NCI-H146 (cell line): ENCODE measurements at places on chromosomes 2 and 18.

DNA sequence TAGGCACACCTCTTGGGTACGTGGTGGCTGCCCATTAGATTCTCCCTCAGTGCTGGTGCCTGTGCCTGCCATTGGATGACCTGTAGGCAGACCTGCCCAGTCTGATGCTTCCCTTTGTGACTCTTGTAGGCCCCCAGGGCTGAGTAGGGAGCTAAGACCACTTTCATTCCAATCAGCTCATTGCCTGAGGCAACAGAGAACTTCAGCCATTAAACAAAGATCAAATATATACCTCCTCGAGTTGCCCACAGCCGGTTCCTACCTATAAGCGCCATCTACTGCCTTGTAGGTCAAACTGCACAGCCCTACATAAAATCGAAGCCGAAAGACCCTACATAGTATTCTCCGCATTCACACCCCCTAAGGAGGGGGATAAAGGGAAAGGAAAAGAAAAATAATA lies 184.6 kb downstream of the ETAA1 start:
- peak; percentile 12 for DNase-seq

DNA sequence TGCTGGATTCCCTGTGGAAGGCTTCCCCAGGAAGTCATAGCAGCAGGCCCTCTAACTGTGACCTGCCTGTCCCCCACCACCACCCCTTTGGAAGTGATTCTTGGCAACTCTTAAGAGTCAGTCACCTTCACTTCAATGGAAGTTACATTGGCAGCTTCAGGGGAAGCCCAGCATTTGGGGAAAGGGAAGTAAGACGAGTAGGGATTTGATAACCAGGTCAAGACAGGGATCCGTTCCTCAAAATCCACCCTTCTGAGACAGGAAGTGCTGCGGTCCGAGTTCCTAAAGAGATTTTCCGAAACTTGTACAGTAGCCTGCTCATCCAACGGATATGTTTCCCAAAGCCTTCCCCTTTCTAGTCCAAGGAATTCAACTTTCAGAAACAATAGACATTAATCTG lies 54.2 kb downstream of the MRPL35 start:
- no peak for DNase-seq

DNA sequence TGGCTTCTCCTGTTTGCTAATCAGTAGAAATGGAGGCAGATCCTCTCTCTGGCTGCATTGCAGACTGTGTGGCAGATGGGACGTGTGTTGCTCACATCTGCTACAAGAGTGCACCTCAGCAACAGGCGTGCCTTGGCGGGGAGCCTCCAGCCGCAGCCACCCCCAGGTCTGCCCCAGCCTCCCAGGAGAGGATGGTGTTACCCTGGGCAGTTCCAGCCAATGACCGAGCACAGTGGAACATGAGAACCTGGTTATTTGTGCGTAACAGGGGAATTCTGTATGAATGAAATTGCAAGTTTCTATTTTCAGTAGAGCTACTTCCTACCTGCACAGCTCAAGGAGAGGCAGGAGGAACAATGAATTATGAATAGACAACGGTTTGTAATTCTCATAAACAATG lies 130.6 kb upstream of the CBLN2 start:
- no peak for DNase-seq

- DNase-seq: no peak
Measured at GRCh38 chr18:35729991-35730668, 148.6 kb downstream of the GALNT1 start.

DNA sequence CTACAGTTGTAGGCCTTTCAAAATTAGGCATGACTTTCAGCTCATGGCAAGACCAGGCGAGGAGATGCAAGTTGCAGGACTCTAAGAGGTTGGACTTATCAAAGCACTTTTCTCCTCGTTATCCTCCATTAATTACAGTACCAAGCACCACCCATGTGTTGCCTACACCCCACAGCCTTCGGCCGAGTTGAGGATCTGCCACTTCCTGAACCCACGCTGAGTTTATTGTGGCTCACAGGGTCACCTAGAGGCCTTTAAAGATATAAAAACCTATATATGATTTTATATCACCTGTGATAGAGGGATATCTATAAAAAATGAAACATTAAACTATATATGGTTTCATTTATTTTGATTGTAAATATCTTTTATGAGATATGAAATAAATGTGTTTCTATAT lies 2.6 kb downstream of the UGT1A10 start:
- no peak for DNase-seq

DNA sequence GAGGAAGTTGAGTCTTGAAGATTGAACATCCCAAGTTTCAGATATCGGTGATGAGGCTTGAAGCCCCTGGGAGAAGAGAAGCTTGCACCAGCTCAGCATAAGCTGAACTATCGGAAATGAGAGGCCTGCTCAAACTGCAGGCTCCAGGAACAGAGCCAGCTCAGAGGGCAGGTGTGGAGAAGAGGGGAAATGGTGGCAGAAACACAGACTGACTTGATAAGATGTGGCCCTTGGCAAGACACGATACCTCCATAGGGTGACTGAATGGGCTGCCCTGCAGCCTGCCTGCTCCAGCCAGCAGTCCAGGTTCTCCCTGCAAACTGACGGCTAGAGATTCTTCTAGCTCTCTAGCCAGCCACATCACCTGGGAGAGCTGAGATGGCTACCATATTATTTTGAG lies 86.6 kb downstream of the MYT1L start:
- no peak for DNase-seq

- no peak for DNase-seq
Measured at GRCh38 chr2:61421611-61422010, 49.3 kb downstream of the USP34 start.

GRCh38 chr18:12907258-12907925 lies 23.4 kb upstream of the PTPN2 start:
- DNase-seq: no peak

DNA sequence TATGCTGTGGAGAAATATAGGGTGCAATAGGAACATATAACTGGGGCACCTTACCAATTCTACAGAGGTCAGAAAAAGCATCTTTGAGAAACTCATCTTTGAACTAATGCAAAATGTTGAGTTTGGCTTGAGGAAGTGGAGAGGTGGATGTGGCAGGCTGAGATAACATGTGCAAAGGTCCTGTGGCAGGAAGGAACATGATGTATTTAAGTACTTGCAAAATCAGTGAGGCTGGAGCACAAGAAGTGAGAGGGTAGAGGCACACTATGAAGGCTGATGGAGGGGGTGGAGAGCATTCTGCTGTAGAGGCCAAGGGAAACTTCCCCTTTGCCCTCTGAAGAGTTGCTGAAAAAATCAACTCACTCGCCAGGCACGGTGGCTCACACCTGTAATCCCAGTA lies 14.7 kb upstream of the RAB1A start:
- no peak for DNase-seq
